Occipital lobe (tissue), 3 donors: ENCODE measurements at places on chromosomes 13 and 19.

DNA sequence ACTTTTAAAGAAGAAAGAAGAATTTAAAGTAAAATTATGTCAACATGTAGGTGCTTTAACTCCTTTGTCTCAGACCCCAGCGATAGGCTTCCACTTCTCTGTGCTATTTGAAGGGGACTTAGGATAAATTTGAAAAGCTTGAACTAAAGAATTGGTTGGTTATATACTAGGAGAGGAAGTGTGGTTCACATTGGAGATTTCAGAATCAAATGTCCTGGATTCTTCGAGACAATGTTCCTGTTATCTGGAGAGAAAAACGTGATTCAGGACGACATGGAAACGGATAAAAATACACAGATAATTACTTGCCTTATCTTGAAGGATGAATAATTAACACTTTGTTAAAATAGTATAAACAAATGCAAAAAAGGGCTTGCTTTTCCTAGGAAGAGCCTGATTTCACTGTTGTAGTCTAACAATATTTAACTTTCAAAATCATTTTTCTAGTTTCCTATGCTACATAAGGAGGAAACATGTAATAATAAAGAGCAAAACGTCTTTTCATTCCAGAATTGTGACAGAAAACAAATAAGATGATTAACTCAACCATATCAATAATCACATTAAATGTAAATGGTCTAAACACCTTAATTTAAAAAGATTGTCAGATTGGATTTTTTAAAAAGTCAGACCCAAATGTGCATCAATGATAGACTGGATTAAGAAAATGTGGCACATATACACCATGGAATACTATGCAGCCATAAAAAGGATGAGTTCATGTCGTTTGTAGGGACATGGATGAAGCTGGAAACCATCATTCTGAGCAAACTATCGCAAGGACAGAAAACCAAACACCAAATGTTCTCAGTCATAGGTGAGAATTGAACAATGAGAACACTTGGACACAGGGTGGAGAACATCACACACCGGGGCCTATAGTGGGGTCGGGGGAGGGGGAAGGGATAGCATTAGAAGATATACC lies 724 bp upstream of the ZNF780A start:
- no peak for DNase-seq

DNA sequence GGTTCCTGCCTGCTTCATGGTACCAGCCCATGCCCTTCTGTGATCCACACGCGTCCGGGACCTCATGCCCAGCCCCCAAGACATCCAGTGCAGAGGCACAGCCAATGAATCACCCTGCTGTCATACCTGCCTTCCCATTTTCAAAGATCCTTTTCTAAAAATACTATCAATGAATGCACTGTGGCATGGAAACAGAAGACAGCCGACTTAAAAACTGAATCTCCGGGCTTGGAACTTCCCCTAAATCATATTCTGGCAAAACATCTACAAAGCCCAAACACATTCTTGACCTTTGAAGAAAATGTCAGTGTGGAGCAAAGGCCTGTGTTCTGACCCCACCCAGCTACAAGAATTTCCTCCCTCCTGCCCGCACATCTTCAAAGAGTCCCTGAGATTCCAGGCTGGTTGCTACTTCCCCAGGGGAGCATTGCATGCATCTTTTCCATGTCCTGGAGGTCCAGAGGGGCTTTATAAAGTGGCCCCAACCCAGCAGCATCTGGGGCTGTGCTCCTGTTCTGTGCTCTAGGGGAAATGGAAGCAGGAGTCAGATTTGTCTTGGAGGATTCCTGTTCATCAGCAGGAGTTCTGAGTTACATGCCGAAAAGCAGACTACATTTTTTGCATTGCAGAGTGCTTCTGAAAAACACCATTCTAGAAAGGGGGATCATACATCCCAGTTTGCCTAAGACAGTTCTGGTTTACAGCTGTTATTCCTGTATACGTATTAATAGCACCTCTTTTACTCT lies 135.2 kb downstream of the USP12 start:
- DNase-seq = no peak

GRCh38 chr19:14479975-14480699 lies 5.0 kb upstream of the PTGER1 start:
- DNase-seq = no peak

DNA sequence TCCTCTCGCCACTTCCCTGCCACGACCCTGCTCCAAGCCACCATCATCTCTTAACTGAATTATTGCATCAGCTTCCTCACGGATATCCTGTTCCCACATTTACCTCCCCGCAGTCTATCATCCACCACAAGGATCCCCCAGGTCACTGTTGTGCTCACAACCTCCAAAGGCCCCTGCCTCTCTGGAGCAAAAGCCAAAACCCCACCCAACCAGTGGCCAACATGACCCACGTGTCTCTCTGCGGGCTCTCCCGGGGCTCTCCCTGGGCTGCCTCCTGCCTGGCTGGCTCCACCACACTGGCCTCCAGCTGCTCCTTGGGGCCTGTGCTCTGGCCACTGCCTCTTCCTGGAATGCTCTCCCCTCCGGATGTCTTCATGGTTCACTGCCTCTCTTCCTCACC lies 809.3 kb downstream of the UQCRFS1 start:
- DNase-seq = no peak

DNA sequence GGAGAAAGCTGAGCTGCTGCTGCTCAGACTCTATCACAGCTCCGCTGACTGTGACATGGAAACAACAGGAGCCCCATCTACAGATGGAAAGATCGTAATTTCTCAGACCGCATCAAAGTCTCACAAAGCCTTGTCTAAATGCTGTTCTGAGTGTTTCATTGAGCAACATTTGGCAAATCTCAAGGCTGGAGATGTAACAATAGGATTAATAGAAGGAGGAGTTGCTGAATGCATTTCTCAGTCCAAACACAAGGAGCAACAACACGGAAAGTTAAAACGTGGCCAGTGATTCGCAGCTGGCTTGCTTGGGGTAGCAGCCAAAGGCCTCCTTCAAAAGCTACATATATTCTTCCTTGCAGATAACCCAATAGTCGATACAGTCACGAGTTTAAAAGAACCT lies 55.7 kb downstream of the MRPL57 start:
- DNase-seq = no peak

DNA sequence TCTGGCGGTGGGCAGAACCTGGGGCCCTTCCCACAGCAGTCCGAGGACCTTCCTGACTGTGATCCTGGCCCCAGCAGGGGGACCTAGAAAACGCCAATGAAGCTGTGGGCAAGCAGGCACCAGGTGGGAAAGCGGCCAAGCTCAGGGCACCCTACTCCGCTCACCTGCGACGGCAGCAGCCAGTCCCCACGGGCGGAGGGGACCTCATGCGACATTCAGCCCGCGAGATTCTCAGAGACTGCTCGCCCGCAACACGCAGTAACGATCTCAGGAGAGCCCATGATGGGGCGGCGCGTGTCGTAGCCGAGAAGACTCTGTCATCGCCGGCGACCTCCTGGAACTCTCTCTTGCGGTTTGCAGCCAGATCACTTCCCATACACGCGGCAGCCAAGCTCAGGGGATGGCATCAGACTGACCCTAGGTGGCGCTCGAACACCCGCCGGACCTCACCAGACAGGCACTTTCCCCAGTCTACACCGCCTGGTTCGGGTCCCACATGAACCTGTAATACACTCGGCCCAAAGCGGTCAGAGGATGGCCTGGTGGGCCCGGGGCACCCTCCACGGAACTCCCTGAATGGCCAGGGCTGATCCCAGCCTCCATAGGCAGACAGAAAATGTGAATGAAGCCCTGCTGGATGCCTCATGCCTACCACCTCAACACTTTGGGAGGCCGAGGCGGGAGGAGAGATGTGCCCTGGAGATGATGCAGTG lies 26.5 kb downstream of the MAN2B1 start:
- peak; percentile 44 for DNase-seq

- no peak for DNase-seq
Observed at GRCh38 chr13:40981361-40981760, 37.8 kb downstream of the ELF1 start.

- DNase-seq = no peak
Observed at GRCh38 chr13:22032905-22033304, 362.0 kb downstream of the FGF9 start.

GRCh38 chr13:110346661-110347067 lies 39.6 kb downstream of the COL4A2 start:
- no peak for DNase-seq

GRCh38 chr13:42075517-42075916 lies 27.1 kb downstream of the DGKH start:
- no peak for DNase-seq

DNA sequence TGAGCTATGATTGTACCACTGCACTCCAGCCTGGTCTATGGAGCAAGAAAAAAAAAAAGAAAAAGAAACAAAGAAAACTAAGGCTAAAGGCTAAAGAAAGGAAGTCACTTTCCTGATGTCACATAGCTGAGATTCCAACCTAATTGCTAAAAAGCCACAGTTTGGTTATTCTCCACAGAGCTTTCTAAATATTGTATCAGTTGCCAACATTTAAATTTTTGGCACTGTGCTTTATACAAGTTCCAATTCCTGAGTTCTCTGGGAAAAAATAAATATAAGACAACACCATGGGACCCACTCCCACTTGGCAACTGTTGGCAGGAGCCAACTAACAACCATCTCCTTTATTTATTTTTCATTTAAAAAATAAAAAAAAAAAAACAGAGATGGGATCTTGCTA lies 11.2 kb upstream of the LYPD3 start:
- DNase-seq = no peak

DNA sequence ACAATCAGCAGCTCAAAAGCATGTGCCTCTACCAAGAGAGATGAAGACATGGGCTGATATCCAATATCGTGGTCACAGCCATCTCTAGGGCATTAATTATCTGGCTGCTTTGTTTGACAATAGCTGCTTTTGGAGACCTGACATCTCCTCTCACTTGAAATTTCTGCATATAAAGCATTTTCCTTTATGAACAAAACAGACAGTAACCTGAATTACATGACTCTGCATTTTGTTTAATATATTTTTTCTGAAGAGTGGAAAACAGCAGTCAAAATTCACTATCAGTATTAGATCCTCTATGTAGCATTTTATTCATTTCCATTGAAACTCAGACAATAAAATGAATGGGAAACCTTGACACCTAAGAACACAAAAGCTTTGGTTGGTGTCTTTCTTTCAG lies 42.4 kb upstream of the ESD start:
- no peak for DNase-seq
